T-cell (primary cell): ENCODE measurements at places on chromosomes 6 and 20.

DNA sequence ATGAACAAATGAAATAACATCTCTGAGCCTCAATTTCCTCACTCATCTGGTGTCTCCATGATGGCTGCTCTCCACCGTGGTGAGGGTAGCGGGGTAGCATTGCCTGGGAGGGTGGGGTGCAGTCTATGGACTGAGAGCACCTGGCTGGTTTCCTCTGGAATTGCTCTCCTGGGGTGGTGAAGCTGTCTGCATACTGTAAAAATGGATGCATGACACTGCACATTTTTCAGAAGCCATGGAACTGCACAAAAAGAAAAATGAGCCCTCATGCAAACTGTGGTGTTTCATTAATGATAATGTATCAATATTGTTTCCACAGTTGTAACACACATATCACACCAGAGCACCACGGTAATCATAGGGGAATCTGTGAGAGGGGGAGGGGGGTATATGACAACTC is 12.1 kb upstream of the ITPR3 start:
- no peak for DNase-seq

- DNase-seq = no peak
Observed at GRCh38 chr6:147738516-147739162, 230.1 kb downstream of the SAMD5 start.

- no peak for DNase-seq
Observed at GRCh38 chr6:44664716-44665115, 277.2 kb downstream of the CDC5L start.

GRCh38 chr6:108921547-108922361 is 73.5 kb downstream of the ARMC2 start:
- DNase-seq = no peak

DNA sequence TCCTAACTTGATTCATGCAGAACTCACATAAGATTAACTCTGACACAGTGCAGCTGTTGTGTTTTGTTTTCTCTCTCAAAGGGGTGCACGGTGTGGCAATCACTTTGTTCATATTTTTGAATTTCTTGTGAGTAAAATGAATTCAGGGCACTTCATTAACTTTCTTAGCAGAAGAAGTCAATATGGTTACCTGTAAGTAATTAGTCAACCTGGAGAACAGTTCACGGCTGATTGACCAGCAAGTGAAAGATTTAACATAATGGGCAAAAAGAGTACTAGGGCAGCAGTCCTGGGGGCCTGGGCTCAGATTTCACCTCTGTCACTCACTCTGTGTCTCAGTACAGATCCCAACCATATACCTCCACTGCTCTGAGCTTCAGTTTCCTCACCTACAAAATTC is 102.4 kb upstream of the SPTLC3 start:
- DNase-seq = no peak
